ENCODE measurements at places on chromosomes 2 and 18.

DNA sequence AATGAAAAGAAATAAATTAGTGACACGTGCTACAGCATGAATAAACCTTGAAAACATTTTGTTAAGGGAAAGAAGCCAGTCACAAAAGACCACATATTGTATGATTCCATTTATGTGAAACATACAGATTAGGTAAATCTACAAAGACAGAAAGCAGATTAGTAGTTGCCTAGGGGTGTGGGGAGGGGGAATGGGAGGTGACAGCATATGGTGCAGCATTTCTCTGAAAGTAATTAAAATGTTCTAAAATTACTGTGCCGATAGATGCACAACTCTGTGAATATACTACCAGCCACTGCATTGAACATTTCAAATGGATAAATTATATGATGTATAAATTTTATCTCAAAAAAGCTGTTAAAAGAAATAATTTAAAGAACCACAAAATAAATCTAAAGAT lies 161.0 kb downstream of the TRIB2 start:
- no peak for DNase-seq

DNA sequence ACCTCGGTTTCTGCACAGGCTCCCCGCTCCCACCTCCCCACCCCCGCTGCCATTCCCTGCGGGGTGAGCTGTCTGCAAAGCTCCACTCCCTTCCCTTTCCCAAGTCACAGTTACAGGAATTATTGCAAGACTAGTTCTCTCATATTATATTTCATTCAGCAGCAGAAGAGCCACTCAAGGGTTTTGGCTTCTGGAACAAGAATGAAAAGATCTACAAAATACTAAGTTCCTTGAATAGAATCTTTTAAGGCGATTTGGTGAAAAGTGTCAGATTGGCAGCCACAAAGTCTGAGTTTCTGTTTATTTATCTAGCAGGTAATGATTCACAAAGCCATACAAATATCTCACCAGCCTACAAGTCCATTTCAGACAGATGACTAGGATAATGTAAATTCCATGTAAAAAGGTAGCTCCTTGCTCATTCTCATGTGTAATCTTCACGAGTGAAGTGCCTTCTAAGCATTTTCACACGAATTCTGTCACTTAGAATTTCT lies 221.9 kb upstream of the RBBP8 start:
- no peak for DNase-seq

DNA sequence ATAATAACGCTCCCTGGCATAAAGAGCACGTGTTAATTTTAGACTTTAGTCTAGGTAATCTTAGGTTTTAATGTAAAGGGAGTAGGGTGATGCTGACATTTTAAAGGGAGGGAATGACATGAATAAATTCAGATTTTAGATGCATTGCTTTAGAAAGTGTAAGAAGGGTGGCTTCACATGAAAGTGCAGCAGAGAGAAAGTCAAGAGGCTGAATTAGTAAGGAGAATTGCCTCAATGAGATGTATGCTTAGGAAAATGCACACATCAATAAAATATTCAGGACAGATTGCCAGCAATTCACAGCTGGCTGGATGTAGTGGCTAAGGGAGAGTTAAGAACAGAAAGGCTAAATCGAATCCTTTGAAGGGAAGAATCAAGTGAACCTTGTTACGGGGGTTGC lies 165.5 kb upstream of the CDH19 start:
- no peak for DNase-seq

- no peak for DNase-seq
These were observed 1.2 kb upstream of the TANC1 start for GRCh38 chr2:158967114-158967730.

DNA sequence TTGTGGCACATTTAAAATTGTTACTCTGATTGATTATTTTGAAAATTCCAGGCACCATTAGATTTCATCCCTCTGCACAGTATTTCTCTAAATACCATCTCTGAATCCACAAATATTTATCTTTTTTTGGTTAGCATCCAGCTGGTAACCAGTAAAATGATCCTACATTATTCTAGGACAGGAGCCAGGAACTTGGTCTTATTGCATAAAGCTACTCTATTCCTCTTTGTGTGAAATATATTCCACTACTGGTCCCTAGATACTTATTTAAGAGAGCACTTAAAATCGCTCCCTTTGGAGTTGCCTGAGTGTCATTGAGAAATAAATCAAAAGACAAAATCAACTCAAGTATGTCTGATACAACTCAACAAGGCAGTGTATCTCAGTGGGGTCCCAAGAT lies 7.4 kb upstream of the MBOAT2 start:
- no peak for DNase-seq

GRCh38 chr2:225779829-225780228 lies 380.3 kb downstream of the NYAP2 start:
- no peak for DNase-seq

DNA sequence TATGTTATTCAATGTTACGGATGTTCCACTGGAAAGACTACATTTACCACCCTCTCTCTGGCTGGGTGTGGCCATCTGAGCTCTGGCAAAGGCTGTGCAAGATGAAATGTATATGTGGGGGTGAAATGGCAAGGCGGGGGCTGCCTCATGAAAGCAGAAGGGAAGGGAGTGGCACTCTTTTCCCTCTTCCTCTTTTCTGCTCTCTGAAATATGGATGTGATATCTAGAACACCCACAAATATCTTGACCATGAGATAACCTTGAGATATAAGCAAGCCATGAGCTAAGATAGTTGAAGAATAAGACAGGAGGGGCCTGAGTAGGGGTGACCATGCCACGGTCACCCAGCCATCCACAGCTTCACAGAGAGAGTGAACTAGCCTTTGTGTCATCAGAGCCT lies 367.8 kb upstream of the ID2 start:
- no peak for DNase-seq
